ENCODE measurements at places on chromosomes 16 and 17. TPM values are rescaled to one million over a fixed set of nuclear protein-coding genes. Genes with fewer than 3 reads are reported as not detected.

Gene TRPV2
- 0.50 TPM for total RNA-seq

- no peak overlapping the region for H3K27ac ChIP-seq
- no peak overlapping the region for H3K4me3 ChIP-seq
- no peaks in the 10 kb centered on the region for H3K36me3 ChIP-seq
- peaks cover 32% of the 10 kb centered on the region for H3K27me3 ChIP-seq
- DNase-seq: no peak
Observed at GRCh38 chr17:66971264-66971663, 6.8 kb downstream of the CACNG4 start.

GRCh38 chr17:78120971-78121800 is 7.4 kb downstream of the TMC6 start:
- no peak overlapping the region for H3K27ac ChIP-seq
- no peak for DNase-seq
- H3K27me3 ChIP-seq: no peaks in the 10 kb centered on the region
- no peak overlapping the region for H3K4me3 ChIP-seq
- no peaks in the 10 kb centered on the region for H3K36me3 ChIP-seq

Gene NDUFAF8
- total RNA-seq: 52.6 TPM

Gene TAT
- not detected for total RNA-seq

Gene PDE6G
- not detected for total RNA-seq

Gene CTRL
- total RNA-seq: 1.2 TPM

DNA sequence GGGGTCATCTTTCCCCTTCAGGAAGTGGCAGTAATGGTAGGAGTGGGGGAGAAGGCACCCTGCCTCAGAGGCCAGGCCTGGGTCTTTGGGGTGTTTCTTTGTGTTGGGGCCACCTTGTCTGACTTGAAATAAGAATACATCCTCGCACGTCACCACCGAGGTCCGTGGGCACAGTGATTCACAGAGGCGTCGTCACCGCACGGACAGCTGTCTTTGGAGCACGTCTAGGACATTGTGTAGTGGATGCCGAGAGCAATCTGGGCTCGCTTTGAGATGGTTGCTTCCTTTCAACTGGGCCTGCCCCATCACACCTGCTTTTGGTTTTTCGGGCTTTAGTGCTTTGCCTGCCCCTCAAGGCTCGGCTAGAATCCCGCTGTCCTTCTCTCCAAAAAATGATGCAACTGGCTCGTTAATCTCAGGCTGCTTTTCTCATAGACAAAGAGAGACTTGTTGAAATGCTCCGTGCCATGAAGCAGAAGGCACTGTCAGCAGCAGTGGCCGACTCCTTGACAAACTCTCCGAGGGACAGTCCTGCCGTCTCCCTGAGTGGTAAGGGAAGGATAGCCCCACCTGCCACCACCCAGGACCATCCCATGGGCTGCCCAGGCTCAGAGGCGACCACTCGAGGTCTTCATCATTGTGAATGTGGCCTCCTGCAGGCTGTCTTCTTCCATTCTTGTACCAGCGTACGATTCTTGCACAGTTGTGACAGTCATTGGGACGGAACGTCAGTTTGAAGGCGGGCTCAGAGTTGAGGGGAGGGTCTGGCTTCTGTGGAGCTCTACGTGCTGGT is 24.0 kb downstream of the GINS2 start:
- peaks cover 8% of the 10 kb centered on the region for H3K36me3 ChIP-seq
- H3K27me3 ChIP-seq: no peaks in the 10 kb centered on the region
- no peak overlapping the region for H3K4me3 ChIP-seq
- no peaks in the 10 kb centered on the region for H3K4me1 ChIP-seq

DNA sequence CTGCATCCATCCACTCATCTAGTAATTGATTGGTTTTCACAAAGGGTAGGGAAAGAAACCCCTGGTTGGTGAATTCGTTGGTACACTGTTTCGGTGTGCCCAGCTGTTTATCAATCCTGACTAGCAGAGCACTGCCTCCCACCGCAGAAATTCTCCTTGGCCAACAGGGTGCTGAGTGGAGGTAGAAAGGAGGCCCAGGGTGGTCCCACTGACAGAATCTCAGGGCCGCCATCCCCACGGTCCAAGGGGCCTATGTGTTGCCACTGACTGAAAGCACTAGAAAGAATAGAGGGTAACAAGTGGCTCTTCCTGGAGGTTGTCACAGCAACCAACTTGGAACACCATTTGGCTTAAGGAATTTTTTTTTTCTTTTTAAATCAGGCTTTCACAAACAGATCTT is 8.4 kb upstream of the RCVRN start:
- H3K27me3 ChIP-seq: no peaks in the 10 kb centered on the region
- H3K4me1 ChIP-seq: no peaks in the 10 kb centered on the region
- no peak overlapping the region for H3K4me3 ChIP-seq
- no peak overlapping the region for H3K27ac ChIP-seq

Gene PPY
- not detected for total RNA-seq

DNA sequence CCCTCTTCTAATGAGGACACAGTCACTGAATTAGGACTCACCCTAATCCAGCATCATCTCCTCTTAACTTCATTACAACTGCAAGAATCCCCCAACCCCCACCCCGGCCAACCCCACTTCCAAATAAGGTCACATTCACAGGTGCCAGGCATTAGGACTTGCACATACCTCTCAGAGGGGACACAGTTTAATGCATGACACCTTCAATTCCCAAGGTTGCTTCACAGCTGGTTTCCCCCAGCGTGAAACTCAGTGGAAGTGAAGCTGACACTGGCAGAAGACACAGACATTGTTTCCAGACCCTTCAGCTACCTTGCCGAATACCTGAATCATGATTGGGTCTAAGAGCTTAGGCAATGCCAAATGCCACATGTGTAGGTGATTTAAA is 217.0 kb upstream of the DYNLRB2 start:
- H3K27ac ChIP-seq: no peak overlapping the region
- H3K36me3 ChIP-seq: no peaks in the 10 kb centered on the region
- peaks cover 4% of the 10 kb centered on the region for H3K27me3 ChIP-seq
- no peak for DNase-seq

Gene ANKS4B
- total RNA-seq: not detected

GRCh38 chr16:73418051-73418450 is 370.1 kb upstream of the ZFHX3 start:
- H3K4me3 ChIP-seq: no peak overlapping the region
- no peaks in the 10 kb centered on the region for H3K27me3 ChIP-seq
- no peaks in the 10 kb centered on the region for H3K36me3 ChIP-seq
- no peaks in the 10 kb centered on the region for H3K4me1 ChIP-seq

GRCh38 chr16:2481676-2482075 is 6.7 kb downstream of the TBC1D24 start:
- H3K4me3 ChIP-seq: no peak overlapping the region
- H3K4me1 ChIP-seq: peaks cover 4% of the 10 kb centered on the region
- H3K36me3 ChIP-seq: no peaks in the 10 kb centered on the region
- no peak for DNase-seq
- H3K27ac ChIP-seq: no peak overlapping the region

Gene EMP2
- total RNA-seq: 1.7 TPM

Gene PDIA2
- 1.2 TPM for total RNA-seq
